ENCODE measurements at places on chromosomes 5 and 9.
A peak's percentile ranks its signal among the peaks of the same experiment; 100 is the strongest.

- no peak for DNase-seq
Observed at GRCh38 chr5:5291357-5291756, 131.1 kb upstream of the ICE1 start.

DNA sequence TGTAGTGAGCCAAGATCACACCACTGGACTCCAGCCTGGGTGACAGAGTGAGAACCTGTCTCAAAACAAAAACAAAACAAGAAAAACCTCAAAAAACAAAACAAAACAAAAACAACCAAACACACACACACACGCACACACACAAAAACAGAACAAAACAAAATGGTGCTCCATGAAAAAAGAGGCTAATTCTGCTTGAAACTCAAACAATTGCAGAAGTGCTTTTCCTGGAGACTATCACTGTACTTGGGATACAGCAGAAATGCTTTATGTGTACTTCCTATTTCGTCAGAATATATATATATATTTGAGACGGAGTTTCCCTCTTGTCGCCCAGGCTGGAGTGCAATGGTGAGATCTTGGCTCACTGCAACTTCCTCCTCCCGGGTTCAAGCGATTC is 49.9 kb upstream of the HSPA9 start:
- no peak for DNase-seq

GRCh38 chr9:7785813-7786212 is 13.8 kb downstream of the DMAC1 start:
- DNase-seq = no peak

- no peak for DNase-seq
Observed at GRCh38 chr5:134099288-134099872, 15.1 kb upstream of the TCF7 start.

GRCh38 chr9:100186356-100186755 is 87.3 kb downstream of the INVS start:
- DNase-seq = peak; percentile 24

DNA sequence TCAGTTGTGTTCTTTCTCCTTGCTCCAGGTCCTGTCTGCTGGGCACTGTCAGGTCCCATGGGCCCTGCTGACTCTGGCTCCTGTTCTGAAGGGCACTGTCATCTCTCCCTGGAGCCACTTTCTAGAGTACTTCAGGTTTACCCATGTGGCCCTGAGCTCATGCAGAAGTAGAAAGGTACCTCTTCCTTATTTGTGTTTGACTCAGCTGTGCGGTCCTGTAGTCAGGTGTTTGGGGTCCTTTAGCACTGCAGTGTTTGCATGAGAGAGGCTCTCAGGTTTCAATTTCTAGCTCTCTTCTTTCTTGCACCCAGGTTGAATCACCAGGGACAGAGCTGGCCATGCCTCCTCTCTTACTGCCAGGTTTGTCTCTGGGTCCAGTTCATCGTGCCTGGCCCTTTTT is 71.5 kb downstream of the HSPA4 start:
- DNase-seq = no peak

GRCh38 chr5:163826201-163826600 is 320.8 kb downstream of the MAT2B start:
- no peak for DNase-seq

GRCh38 chr5:167351316-167351715 is 940.1 kb upstream of the WWC1 start:
- DNase-seq = no peak

GRCh38 chr9:69542942-69543704 is 129.0 kb downstream of the APBA1 start:
- DNase-seq = no peak

DNA sequence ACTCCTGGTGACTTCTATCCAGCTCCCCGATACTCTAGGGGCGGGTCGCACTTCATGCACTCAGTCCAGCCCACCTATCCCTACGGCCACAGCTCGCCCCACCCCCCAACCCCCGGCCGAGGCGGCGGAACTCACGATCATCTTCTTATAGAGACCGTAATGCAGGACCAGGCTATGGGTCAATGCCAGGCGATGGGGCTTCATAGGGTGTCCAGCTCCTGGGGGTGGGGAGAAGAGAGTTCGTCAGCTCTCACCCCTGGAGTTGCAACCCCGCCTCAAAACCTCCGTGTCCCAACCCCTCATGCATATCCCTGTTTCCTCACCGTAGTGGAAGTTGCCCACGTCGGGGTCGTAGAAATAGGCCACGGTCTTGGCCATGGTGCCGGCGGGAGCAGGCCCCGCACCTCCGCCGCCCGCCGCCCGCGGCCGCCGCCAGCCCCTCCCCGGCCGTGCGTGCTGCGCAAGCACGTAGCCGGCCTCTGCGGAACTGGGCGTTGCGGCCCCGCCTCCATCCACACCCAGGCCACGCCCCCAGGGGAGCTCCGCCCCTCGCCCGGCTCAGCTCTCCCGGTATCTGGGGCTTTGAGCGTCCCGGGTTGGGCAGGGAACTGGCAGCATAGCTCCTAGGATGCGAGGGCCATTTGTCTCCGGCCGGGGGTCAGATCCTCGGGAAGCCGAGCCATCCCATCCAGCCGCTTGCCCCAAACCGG is at the start of the genes HDAC3 and RELL2:
Gene HDAC3, minus strand, starts transcription at position 437 of the 710 bp plus-strand sequence. Its CDS starts 59 bp downstream, at position 378.
Gene RELL2, plus strand, starts transcription at position 585 of the 710 bp plus-strand sequence. CDS start 1,229 bp downstream, outside the sequence.
- peak; percentile 88 for DNase-seq

DNA sequence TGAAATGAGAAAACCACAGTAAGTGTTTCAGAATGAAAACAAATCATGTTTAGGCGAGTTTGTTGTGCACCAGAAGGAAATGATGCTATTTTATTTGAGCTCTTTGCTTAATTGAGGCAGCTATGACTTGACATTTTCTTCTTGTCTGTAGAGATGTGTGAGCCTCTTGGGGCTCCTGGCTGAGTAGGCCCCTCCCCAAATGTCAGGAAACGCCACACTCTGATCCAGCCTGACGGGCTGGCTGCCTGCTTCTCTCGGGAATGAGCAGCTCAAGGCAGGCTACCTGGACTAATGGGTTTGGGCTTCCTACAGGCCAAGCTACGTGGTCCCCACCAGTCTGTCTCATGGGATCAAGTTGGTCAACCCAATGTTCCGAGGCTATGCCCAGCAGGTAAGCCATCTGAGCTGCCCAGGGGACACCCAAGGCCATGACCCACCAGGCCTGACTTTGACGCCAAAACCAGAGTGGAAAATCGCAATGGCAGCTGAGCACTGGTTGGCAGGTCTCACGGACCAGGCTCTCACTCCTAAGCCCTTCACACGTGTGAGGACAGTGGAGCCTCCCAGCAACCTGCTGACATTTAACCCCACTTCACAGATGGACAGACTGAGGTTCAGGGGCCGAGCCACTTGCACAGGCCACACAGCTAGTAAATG is 29.9 kb downstream of the USP20 start:
- no peak for DNase-seq

DNA sequence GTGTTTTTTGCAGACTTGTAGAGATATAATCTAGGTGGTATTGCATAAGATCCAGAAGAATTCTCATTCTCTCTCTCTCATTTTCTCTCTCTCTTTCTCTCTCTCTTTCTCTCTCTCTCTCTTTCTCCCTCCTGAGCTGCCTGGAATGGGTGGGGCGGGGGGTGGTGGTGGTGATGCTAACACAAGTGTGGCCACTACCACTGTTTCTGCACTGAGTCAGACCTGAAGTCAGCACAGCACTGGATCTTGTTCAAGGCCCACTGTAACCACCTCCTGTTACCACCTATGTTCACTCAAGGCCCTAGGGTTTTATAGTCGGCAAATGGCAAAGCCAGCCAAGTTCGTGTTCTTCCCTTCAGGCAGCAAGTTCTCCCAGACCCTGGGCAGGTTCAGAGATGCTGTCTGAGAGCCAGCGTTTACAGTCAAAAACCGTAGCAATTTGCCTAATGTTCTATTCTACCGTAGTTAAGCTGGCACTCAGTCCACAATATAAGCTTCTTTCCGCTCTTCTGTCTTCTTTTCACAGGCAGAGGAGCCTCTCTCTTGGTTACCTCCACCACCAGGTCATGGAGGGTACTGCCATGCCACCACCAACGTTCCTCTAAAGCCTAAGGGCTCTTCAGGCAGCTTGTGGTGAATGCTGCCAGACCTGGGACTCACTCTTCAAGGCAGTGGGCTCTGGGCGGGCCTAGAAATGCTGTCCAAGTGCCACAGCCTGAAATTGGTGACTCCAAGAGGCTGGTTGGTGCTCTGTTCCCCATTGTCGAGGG is 235.7 kb upstream of the PRR16 start:
- no peak for DNase-seq

GRCh38 chr9:95516734-95517558 is at the start of gene PTCH1:
Gene PTCH1 (minus strand): TSS chr9:95516971.
- peak; percentile 50 for DNase-seq

- no peak for DNase-seq
Observed at GRCh38 chr5:66896171-66896570, 300.0 kb downstream of the MAST4 start.

DNA sequence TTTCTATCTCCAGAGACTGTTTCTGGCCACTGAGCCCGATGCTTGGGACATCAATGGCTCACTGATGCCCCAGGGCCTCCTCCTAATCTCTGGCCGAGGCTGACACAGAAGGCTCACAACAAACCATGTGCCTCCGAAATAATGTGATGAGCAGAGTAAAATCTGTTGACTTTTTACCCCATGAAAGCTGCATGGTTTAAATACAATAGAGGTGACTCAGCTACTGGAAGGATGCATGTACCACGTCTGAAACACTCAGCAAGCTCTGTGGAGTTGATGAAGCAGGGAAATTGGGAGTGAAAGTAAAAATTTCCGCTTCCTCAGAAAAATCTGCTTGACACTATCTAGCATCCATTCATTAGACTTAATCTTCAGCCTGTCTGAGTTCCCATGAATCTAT is 111.1 kb upstream of the EQTN start:
- no peak for DNase-seq

DNA sequence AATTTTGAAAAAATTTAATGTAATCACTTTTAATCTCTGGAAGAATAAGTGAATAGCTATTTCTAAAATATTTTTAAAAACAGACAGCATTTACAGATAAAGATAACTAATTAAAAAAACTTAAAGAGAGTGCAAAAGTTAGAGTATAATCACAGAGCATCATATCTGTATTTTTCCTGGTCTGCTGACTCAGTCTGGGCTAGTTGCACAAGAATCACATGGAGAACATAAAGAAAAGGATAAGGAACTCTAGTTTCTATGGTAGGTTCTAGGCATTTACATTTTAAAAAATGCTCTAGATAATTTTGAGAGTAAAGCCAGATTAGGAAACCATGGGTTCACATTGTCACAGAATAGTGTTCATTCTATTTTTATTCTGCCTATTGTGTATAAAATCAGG is 347.4 kb downstream of the PSAT1 start:
- DNase-seq = no peak

DNA sequence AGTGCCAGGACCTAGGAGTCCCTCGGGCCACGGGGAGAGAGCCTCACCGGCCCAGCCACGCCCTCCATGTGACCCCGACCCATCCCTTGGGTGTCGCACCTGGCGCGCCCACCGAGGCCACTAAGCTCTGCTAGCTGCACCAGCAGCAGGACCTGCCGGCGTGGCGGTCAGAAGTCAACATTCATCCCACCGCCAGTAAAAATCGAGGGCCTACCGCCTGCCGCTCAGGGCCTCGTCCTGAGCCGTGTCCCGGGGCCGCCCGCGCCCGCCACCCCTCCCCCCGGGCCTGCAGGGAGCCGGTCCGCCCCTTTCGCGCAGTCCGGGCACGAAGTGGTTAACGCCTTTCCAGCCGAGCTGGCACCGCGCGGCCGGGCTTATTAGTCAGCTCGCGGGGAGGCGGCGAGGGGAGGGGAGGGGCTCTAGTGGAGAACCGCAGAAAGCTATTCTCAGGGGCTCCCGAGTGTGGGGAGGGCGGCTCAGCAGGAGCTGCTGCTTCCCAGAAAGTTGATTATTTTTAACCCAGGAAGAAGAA is 124.4 kb downstream of the C9orf50 start:
- peak; percentile 94 for DNase-seq

GRCh38 chr9:110006657-110007056 is 201.3 kb downstream of the C9orf152 start:
- DNase-seq = no peak

- no peak for DNase-seq
Observed at GRCh38 chr9:35599763-35600604, 5.1 kb upstream of the TESK1 start.

GRCh38 chr5:97062046-97062445 is 80.4 kb downstream of the LIX1 start:
- no peak for DNase-seq

- DNase-seq = peak; percentile 5
Observed at GRCh38 chr5:76547242-76547890, 75.8 kb downstream of the F2RL2 start.

DNA sequence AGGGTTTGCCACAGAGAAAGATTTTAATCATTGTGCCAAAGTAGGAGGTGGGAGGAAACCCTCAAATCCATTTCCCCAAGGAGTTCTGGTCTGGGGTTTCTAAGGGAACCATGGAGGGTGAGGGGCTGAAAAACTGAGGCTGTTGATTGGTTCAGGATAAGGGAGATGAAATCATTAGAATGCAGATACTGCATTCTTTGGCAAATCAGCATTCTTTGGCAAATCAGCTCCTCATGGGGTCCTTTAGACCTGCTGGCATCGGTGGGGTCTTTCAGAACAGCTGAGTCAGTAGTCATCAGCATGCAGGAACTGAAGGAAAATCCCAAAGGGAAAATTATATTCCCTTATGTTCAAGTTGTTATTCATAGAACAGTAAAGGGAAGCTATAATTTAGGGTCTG is 585.5 kb downstream of the ISL1 start:
- DNase-seq = no peak

GRCh38 chr9:133237035-133237731 is 28.1 kb upstream of the OBP2B start:
- DNase-seq = peak; percentile 24

GRCh38 chr5:83839256-83839655 is 118.6 kb upstream of the HAPLN1 start:
- DNase-seq = no peak

DNA sequence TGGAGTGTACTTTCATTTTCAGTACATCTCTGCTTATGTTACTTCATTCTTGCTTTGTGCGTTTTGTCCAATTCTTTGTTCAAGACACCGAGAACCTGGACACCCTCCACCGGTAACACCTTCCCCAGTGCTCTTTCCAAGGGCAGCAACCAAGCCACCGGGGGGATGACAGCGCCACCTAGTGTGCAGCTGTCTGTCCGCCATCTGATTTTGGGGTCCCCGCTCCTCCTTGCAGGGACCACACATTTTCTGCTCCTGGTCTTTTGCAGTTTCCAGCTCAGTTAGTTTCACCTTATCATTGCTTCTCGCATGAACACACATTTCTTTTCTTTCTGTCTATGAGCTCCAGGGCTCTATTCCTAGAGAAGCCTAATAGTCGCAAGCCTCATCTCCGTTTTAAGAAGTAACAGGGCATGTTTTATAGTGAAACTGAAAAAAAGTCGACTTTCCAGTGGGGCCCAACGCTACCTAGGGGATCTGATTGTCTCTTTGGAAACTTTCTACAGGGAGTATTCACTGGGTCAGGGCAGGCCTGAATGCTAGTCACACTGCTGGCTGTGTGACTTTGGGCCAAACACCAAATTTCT is 152.1 kb downstream of the FSTL4 start:
- DNase-seq = no peak

DNA sequence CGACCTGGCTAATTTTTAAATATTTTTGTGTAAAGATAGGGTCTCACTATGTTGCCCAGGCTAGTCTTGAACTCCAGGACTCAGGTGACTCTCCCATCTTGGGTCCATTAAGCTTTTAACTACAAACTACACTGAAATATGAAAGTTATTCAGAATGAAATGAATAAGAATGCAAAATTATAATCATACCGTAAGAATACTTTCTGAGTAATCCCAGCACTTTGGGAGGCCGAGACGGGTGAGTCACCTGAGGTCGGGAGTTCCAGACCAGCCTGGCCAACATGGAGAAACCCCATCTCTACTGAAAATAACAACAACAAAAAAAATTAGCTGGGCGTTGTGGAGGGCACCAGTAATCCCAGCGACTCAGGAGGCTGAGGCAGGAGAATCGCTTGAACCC is 1.1 kb upstream of the ORM1 start:
- DNase-seq = peak; percentile 29
